ENCODE measurements at places on chromosomes 3 and 15.

DNA sequence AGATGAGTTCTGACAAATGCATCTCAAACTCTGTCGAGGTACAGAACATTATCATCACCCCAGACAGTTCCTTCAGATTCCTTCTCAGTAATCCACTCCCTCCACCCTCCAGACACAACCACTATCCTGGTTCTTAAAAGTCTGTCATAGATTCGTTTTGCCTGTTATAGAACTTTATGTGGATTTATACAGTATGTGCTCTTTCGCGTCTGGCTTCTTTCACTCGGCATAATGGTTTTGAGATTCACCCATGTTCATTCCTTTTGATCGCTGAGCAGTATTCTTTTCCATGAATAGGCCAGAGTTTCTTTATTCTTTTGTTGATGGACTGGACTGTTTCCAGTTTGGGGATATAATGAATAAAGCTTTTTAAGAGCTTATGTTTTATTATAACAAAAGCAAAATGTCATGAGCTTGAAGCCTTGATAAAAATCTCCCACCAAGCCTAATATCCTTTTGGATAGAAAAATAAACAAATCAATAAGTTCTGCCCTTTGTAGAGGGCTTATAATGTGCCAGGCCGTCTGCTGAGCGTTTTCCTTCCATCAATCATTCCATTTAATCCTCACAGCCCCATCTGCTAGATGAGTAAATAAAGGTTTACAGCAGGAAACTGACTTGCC is 21.3 kb upstream of the RFTN1 start:
- DNase-seq: no peak

- DNase-seq: no peak
Measured at GRCh38 chr3:81545572-81545971, 215.9 kb downstream of the GBE1 start.

DNA sequence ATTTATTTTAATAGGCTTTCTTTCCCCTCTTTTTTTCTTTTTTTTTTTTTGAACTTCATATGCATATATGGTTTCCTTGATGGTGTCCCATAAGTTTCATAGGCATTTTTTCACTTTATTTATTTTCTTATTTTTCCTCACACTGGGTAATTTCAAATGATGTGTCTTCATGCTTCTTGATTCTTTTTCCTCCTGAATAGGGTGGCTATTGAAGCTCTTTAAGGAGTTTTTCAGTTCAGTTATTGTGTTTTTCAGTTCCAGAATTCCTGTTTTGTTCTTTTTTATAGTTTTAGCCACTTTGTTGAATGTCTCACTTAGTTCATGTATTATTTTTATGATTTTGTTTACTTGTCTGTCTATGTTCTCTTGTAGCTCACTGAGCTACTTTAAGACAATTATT is 273.2 kb downstream of the NFKBIZ start:
- DNase-seq: no peak

DNA sequence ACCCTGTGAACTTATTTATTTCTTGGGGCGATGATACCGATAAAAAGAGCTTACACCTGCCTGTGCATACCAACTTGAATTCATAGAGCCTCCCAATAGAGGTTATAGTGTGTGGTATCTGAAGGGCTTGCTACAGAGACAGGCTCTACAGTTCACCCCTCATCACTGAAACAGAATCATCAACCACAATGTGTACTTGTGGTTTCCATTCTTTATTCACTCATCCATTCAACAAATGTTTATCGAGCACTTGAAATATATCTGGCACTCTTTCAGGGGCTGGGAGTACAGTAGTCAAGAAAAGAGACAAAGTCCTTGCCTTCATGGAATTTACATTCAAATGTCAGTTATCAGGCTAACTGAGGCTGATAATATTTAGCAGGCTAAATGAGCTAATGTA is 134.4 kb upstream of the SKOR1 start:
- DNase-seq: no peak

DNA sequence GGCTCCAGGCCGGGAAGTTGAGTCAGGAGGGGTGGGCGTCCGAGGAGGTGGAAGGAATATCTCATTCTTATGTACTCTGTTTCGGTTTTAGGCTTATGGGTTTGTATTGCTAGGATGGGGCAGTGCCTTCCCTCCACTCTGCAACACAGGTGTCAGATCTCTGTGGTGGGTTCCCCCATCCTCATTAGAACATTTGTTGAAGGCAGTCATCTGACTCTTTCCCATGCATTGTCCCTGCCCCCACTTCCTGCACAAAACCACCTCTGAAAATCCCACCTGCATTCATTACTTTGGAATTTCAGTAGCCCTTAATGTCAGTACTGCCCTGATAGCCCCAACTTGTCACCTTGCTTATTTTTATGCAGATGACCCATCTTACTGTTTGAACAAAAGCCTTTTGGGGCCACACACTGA is 29.5 kb downstream of the GYG1 start:
- DNase-seq: no peak

GRCh38 chr15:94287794-94288246 is 56.5 kb downstream of the MCTP2 start:
- no peak for DNase-seq

- no peak for DNase-seq
Measured at GRCh38 chr3:81841540-81841939, 80.1 kb upstream of the GBE1 start.

- DNase-seq: no peak
Measured at GRCh38 chr3:14894085-14894484, 53.3 kb upstream of the NR2C2 start.

GRCh38 chr15:69823223-69823907 is 274.4 kb downstream of the TLE3 start:
- DNase-seq: no peak

GRCh38 chr15:63509955-63510940 is 5.9 kb downstream of the USP3 start:
- DNase-seq: no peak

DNA sequence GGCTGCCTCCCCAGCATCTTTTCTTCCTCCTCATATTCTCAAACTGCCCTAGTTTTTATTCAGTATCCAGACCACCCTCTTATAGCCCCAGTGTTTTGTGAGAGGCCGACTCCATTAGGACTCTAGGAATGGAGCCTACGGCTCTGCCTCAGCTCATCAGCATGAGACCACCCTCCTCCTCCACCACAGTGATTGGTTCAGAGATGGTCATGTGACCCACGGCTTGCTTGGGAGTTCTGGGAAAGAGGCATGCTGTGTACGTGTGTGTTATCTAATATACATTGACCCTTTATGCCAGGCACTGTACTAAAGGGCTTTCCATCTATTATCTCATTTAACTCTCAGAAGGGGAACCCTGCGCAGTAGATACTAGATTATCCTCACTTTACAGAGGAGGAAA is 17.8 kb upstream of the CMTM7 start:
- no peak for DNase-seq

- DNase-seq: no peak
Measured at GRCh38 chr3:69370156-69370883, 15.6 kb downstream of the FRMD4B start.

GRCh38 chr3:19816631-19817030 is 117.4 kb downstream of the EFHB start:
- no peak for DNase-seq

- DNase-seq: no peak
Measured at GRCh38 chr3:23071758-23072157, 131.4 kb upstream of the UBE2E2 start.

DNA sequence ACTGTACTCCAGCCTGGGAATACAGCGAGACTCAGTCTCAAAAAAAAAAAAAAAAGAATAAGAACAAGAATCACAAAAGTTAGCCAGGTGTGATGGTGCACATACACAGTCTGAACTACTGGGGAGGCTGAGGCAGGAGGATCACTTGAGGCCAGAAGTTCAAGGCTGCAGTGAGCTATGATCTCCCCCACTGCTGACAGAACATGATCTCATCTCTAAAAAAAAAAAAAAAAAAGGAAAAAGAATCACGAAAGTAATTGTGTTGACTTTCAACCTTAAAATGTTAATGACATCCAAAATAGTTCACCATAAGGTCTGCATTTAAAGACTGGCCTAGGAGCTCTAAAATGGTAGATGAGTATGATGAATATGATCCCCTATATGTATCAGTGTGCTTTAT is 68.0 kb upstream of the MAP4 start:
- no peak for DNase-seq

DNA sequence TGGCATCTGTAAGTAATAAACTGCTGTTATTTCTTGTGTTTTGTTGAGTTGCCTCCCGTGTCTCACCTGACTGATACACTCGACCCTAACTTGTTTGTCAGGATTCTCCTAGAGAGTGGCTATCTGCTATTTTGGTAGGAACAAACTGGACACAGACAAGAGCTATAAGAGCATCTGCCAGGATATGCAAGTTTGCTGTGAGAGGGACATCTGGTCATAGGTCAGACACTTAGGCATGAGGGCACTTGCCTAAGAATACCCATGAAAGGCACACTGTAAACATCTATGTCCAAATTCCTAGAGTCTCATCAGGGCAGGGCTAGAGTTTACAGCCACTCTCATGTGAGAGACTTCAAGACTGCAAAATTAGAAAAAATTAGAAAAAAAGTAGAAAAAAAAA is 32.5 kb downstream of the NEDD4 start:
- DNase-seq: no peak

- no peak for DNase-seq
Measured at GRCh38 chr15:38238311-38238710, 14.3 kb upstream of the SPRED1 start.

DNA sequence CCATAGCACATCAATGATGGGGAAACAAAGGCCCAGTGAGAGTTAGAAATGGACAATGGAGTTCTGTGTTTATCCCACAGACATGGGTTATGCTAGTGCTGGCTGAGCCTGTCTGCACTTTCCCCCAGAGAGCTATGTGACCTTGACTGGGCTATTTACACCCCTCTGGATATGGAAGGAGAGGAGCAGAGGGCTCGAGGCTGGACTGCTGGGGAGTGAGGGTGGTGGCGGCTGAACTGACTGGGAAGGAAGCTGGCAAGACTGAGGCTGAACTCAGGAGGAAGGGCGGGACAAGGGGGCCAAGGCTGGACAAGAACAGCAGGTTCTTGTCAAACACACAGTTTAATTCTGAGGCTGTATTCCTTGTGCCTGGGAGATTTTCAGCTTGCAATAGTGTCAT is 10.8 kb upstream of the INSYN1 start:
- no peak for DNase-seq

DNA sequence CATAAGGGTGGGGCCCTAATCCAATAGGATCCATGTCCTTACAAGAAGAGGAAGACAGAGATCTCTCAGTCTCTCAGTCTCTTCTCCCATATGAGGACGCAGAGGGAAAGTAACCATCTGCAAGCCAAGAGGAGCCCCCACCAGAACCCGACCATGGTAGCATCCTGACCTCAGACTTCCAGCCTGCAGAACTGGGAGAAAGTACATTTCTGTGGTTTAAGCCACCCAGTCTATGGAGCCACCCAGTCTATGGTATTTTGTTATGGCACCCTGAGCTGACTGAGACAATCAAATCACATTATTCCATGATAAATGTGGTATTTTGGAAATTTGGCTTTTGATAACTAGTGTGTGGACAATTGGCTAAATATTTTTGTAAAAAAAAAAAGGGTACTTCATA is 101.5 kb upstream of the TMC3 start:
- no peak for DNase-seq

GRCh38 chr3:12559520-12559919 is 2.6 kb downstream of the MKRN2 start:
- no peak for DNase-seq

- DNase-seq: no peak
Measured at GRCh38 chr15:31342781-31343626, 16.4 kb downstream of the KLF13 start.

DNA sequence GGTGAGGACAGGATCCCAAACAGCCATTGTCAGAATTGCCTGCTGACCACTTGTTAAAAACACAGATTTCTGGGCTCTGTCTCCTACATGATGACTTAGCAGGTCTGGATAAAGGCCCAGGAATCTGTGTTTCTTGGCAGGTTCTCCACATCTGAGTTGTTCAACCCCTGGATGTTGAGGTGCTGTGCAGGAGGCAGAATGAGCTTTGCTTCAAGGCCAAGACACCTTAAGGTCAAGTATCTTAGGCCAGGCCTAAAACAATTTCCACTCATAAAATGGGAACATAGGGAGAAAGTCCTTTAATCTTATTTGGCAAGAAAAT is 678.7 kb upstream of the CFAP20DC start:
- DNase-seq: no peak

- no peak for DNase-seq
Measured at GRCh38 chr3:126313580-126314304, 43.5 kb downstream of the KLF15 start.

GRCh38 chr15:41309226-41309905 is 23.0 kb downstream of the OIP5 start:
- no peak for DNase-seq

DNA sequence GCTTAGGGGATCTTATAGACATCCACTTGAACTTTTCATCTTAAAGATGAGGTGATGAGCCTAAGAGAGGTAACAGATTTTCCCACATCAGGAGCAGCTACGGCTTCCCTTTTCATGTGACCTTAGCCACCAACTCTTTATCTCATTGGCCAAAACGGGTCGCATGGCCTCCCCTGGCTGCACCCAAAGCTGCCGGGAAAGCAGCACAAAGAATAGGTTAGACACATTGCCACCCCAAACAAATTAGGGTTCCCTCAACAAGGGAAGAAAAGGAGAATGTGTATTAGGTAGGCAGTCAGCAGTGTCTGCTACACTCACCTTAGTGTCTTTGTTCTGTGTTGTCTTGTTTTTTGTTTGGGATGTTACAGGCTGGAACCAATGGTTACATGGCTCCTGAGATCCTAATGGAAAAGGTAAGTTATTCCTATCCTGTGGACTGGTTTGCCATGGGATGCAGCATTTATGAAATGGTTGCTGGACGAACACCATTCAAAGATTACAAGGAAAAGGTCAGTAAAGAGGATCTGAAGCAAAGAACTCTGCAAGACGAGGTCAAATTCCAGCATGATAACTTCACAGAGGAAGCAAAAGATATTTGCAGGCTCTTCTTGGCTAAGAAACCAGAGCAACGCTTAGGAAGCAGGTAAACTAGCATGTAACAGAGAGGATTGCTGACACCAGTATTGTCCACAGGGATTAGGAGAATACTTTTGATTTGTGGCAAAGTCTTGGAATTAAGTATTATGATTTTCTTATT is 44.2 kb downstream of the GRK7 start:
- DNase-seq: no peak

- no peak for DNase-seq
Measured at GRCh38 chr3:53350652-53351051, 3.3 kb upstream of the DCP1A start.

- no peak for DNase-seq
Measured at GRCh38 chr3:37832480-37832879, 29.2 kb upstream of the CTDSPL start.

GRCh38 chr15:55552926-55553325 is 35.2 kb downstream of the PYGO1 start:
- DNase-seq: no peak

GRCh38 chr15:82014989-82015388 is 30.8 kb downstream of the MEX3B start:
- DNase-seq: no peak

GRCh38 chr3:35601959-35602358 is 37.4 kb upstream of the ARPP21 start:
- DNase-seq: no peak

- DNase-seq: no peak
Measured at GRCh38 chr15:86213888-86214287, 134.2 kb downstream of the AGBL1 start.

Data from GOT3 (cell line).